Kidney (tissue), 22 donors: ENCODE measurements at places on chromosomes 16 and 17.

DNA sequence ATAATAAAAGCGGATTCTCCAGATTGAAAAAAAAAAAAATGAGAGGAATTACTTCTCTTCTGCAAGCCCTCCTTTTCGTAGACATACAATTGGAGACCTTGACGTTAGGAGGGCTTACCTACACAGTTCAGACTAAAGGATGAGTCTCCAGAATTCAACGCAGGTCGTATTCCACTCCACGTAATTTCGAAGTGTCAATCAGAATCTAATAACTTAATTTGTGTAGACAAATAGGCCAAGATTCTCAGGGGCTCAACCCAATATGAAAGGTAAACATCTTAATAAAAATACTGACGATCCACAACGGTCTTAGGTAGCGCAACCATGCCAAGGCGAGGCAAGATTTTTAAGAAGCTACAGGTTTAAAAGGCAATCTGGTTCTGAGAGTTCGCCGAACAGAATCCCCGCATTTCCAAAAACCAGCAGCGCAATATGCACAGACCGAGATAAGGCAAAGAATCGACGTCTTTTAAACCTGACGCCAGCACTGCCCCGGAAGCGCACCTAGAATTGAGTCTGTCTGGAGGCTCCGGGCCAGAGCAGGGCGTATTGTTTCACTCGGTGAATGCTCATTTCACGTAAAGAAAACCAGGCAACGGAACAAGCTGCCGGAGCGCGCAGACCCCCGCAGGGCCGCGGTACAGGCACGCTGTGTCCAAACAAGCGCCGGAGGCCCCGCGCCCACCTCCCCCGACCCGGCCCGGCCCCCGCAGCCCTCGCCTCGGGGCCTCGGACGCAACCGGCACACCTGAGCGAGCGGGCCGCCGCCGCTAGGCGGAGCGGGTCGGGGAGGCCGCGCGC lies 623 bp downstream of the MBTPS1 start:
- no peak for DNase-seq

GRCh38 chr17:72565006-72565405 lies 444.2 kb downstream of the SOX9 start:
- DNase-seq = no peak

- peak; percentile 96 for DNase-seq
Observed at GRCh38 chr16:79601931-79602627, 1.5 kb upstream of the MAF start.

DNA sequence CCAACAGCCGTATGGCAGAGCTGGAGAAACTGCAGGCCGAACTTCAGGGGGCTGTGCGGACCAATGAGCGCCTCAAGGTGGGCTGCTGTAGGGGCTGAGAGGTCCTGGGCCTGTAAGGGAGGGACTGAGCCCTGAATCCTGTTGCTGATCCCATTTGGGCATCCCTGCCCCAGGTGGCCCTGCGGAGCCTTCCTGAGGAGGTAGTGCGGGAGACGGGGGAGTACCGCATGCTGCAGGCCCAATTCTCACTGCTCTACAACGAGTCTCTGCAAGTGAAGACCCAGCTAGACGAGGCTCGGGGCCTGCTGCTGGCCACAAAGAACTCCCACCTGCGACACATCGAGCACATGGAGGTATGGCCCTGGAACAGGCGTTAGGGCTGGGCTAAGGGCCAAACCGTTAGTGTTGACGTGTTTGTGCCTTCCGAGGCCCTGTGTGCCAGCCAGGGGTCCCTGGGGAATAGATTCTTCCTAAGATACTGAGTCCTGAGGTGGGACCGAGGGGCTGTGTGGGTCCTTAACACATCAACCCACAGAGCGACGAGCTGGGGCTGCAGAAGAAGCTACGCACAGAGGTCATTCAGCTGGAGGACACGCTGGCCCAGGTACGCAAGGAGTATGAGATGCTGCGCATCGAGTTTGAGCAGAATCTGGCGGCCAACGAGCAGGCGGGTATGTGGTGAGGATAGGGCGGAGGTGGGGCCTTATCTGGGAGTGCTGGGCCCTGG lies 4.2 kb downstream of the RNF40 start:
- DNase-seq = no peak

GRCh38 chr17:49798182-49798581 lies 9.7 kb downstream of the KAT7 start:
- no peak for DNase-seq

- peak; percentile 75 for DNase-seq
Observed at GRCh38 chr17:57747221-57748017, 2.3 kb upstream of the CCDC182 start.

DNA sequence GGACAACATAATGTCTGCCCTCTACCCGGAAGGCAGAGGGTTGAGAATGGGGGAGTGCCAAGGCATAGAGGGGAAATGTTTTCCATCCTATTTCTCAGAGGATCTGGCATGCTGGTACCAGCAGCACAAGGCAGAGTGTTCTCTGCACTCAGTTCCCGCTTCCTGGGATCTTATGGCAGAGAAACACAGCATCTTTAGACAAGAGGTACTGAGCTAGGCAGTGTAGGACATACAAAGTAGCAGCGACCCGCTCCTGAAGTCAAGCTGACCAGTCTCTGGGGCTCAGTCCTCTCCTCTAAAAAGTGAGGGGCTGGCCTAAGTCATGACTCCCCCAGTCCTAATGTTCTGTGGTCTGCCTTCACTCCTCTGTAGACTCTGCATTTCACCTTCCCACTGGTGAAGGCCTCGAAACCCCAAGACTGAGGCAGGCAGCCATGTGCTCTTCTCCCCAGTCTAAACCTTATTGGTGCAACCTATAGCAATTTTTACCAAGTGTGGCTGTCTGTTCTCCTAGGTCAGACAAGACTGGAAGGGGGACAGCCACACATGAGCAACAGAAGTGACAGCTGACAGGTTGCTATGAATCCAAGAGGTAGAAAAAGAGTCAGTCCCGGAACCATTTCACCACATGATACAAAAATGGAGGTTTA lies 11.3 kb upstream of the TSPOAP1 start:
- DNase-seq = no peak
